ENCODE measurements at places on chromosomes 3 and 15. TPM values are rescaled to one million over a fixed set of nuclear protein-coding genes. Genes with fewer than 3 reads are reported as not detected.

Gene C3orf20
- total RNA-seq, result not detected

Gene IGSF11
- total RNA-seq, result 4.4 TPM

Gene CASR
- total RNA-seq, result not detected

Gene SNTN
- not detected for total RNA-seq

Gene RETNLB
- total RNA-seq, result not detected

Gene IP6K2
- total RNA-seq, result 49.1 TPM

Gene HYPK
- total RNA-seq, result 5.7 TPM

Gene CCDC80
- total RNA-seq, result 54.4 TPM

Gene GRIP2
- 0.52 TPM for total RNA-seq

Gene ZNF774
- total RNA-seq, result 1.3 TPM

Gene AP3B2
- total RNA-seq, result 0.45 TPM

Gene MB21D2
- total RNA-seq, result 5.0 TPM

Gene PTH1R
- total RNA-seq, result 0.43 TPM

Gene RPL14
- total RNA-seq, result 727 TPM

Gene ILDR1
- total RNA-seq, result not detected

Gene TTC21A
- 1.9 TPM for total RNA-seq

Gene ABHD10
- 19.0 TPM for total RNA-seq

Gene PLSCR4
- total RNA-seq, result 6.7 TPM
